ENCODE measurements at places on chromosomes 2 and 18.

DNA sequence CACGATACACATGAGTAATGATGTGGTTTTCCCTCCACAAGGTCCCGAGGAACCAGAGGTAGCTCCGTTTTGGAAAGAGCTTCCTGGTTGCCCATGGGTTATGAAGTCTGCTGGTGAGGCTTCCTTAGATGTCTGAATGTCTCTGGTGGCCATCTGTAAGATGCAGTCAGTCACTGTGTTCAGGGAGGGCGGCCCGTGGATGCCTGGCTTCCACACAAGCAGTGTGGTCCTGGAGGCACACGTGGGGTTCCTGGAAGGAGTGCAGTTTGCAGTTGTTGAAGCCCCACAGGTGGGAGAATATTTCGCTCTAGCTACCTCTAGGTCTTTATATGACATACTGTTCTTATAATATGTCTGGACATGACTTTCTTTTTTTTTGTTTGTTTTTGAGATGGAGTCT is 209.0 kb downstream of the FAM210A start:
- no peak for DNase-seq

- DNase-seq: no peak
Measured at GRCh38 chr2:9297156-9297555, 90.5 kb downstream of the ASAP2 start.

DNA sequence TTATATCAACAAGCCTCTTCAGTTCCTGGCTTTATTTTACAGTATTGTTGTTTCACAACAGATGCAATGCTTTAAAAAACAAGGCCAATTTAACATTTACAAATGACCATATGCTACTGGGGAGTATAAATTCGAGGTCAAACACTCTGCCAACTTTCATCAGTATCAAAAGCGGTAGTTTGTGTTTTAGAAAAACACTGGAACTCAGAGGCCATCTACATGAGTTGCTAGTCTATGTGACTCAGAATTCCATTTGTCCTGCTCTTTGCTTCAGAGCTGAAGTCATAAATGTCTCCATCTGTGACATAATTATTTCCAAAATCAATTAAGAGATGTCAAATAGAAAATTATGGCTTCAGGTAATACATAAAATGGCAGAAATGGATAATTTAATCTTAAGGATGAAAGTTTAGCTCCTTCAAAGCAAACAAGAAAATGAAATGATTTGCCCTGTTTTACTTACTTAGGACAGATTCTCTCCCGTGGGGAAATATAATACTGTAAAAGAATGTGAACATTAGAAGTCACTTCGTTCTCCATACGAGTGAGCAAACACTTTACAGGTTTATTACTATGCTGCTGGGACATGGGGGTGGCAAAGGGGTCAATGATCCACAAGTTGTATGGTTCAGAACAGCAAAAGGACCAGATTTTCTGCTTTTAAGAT is 3.7 kb downstream of the MEX3C start:
- DNase-seq: no peak

GRCh38 chr2:101119431-101119830 is 31.8 kb downstream of the TBC1D8 start:
- no peak for DNase-seq

DNA sequence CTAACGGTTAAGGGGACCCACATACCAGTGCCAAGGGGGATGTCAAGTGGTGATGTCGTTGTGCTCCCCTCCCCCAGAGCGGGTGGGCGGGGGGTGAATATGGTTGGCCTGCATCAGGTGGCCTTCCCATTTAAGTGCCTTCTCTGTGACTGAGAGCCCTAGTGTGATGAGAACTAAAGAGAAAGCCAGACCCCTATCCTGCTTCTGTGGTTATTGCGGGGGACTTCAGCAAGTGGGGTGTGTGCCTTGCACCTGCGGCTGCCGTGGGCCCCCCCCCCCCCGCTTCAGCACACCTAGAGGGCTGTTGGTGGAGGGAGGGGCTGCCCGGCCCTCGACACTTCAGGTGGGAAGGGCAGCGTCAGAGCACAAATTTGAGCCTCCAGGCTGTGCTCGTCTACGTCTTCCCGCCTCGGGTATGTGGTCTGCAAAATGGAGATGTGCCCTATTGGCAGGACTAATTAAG is 6.1 kb downstream of the CTDSP1 start:
- no peak for DNase-seq

DNA sequence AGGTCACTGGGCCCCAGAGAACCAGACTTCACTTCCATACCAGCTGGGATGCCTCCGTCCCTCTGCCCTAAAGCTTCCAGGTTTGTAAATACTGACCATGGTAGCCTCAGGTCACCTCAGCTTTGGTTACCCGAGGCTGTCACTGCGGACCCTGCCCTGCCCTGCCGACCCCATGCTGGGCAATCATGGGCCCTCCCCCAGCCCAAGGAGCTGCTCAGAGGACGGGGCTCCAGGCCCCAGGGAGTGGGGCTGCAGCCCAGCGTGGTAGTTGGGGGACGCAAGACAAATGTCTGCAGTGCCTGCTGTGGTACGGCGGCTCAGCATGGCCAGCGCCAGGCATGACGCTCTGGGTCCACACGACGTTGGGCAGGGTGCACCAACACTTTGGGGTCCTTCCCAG is 25.3 kb downstream of the RAMP1 start:
- no peak for DNase-seq

DNA sequence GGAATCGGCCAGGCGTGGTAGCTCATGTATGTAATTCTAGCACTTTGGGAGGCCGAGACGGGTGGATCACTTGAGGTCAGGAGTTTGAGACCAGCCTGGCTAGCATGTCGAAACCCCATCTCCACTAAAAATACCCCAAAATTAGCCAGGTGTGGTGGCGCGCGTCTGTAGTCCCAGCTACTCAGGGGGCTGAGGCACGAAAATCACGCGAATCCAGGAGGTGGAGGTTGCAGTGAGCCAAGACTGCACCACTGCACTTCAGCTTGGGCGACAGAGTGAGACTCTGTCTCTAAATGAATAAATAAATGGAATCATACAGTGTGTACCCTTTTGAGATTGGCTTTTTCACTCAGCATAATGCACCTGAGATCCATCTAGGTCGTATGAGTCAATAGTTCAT is 19.4 kb upstream of the TTC39C start:
- no peak for DNase-seq

DNA sequence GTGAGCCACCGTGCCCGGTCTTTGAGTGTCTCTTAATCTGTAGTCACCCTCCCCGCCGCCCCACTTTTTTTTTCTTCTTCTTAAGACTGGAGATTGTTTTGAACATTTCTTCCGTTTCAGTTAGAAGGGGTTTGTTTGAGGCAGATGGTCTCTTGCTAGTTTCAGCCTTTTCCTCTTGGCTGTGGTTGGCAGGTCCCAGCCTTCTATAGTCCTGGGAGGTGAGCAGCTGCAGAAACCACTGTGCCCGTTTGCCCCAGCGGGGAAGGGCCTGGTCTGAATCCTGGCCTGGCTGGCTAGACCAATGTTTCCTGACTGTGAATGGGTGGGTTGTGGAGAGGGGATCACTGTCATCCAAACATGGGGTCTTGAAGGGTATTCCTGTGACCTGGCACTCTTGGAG is 30.1 kb upstream of the MCFD2 start:
- no peak for DNase-seq

DNA sequence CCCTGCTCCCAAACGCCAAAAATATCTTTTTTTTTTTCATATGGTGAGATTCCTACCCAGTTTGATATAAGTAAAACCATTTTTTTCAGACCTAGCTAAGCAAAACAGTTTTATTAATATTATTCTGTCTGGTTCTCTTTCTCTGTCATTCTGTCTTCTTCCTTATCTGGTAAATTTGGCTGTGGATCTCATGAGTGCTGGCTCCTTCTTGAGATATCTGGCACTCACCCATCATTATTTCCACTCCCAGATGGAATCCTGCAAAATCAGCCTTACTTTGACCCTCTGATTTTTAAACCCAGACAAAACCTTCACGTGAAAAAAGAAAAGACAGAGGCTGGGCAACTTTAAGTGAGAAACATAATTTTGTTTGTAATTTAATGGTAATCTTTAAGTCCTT is 373.6 kb downstream of the NYAP2 start:
- no peak for DNase-seq

GRCh38 chr2:179965291-179966258 is 41.5 kb downstream of the CWC22 start:
- no peak for DNase-seq

DNA sequence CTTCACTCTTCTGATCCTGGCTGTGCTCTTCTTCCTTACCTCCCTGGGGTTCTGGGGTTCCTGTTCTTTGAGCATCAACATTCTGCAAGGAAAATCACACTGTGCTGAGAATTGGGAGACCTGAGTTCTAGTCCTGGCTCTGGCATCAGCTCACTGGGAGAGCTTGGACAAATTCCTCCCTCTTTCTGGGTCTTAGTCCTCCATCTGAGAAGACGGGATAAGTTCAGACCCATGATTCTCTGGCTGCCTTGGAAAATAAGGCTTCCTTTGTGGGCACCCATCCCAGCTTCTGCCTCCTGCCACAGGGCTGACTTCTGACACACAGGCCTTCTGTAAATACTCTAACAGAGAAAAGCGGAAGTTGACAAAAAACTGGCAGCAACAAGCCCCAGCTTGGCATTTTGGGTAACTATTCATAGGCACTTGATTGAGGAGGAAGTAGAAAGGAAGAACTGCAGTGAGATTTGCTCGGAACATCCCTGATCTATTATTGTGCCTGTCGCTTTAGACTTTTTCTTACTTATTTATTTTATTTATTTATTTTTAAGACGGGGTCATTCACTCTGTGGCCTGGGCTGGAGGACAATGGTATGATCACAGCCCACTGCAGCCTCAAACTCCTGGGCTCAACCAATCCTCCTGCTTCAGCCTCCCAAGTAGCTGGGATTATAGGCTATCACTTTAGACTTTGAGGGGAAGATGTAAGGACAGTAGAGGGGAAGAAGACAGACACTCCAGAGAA is 7.9 kb downstream of the PCBP1 start:
- peak; percentile 67 for DNase-seq

DNA sequence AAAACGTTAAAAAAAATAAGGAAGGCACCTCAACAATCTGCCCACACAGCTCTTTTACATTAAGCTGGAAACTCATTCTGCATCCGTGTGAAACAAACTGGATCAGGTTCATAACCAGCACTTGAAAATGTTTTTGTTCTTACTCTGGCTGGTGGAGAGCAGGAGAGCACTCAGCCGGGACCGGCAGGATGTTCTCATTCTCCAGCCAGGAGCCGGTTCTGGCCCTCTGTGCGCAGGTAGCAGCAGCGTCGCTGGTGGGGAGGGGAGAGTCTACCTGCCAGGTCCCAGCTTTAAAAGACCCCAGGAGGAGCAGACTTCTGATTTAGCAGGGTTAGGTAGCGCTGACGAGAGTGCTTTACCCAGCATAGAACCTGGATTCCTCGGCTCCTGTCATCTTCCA is 834.9 kb upstream of the SALL3 start:
- no peak for DNase-seq

DNA sequence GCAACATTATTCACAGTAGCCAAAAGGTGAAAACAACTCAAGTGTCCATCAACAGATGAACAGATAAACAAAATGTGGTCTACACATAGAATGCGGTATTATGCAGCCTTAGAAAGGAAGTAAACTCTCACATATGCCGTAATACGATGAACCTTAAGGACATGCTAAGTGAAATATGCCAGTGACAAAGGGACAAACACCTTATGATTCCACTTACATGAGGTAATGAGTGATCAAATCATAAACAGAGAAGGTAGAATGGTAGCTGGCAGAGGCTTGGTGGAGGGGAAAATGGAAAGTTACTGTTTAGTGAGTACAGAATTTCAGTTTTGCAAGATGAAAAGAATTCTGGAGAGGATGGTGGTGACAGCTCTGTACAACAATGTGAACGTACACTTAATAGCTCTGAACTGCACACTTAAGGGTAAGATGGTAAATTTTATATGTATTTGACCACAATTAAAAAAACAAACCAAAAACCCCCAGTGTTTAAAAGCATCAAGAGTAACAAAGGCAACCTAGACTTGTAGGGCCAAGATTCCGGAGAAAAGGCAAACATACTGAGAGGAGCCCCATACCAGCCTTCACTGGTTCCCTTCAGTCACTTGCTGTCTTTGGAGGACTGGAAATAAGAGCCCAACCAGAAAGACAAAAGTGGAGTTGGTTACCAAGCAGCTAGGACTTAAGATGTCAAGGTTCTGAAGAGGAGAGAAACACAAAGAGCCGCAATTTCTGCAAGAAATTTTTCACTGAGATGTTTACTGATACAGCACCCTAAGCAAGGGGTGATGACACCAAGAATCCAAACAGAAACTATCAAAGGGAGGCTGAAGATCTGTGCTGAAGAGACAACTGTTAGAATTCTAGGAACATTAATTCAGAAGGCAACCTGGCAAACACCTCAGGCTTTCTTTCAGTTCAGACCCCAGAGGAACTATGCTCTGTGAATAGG is 61.3 kb downstream of the CUL3 start:
- peak; percentile 46 for DNase-seq

DNA sequence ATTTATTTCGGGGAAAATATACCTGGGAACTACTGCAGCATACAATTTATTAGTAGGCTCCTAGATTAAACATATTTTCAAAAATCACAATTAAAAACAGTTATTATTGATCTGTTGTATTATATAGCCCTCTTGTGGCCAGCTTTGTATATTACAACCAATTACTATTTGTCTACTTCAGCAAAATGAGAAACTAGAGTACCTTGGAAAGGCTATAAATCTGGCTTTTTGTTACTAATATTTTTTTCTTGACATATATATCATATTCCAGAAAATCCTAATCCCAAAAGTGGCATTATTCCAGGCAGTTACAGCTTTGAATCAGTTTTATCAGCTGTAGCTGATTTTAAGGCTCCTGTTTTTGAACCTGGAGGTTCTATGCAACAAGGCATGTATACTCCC is 101.2 kb downstream of the UBR3 start:
- peak; percentile 35 for DNase-seq

DNA sequence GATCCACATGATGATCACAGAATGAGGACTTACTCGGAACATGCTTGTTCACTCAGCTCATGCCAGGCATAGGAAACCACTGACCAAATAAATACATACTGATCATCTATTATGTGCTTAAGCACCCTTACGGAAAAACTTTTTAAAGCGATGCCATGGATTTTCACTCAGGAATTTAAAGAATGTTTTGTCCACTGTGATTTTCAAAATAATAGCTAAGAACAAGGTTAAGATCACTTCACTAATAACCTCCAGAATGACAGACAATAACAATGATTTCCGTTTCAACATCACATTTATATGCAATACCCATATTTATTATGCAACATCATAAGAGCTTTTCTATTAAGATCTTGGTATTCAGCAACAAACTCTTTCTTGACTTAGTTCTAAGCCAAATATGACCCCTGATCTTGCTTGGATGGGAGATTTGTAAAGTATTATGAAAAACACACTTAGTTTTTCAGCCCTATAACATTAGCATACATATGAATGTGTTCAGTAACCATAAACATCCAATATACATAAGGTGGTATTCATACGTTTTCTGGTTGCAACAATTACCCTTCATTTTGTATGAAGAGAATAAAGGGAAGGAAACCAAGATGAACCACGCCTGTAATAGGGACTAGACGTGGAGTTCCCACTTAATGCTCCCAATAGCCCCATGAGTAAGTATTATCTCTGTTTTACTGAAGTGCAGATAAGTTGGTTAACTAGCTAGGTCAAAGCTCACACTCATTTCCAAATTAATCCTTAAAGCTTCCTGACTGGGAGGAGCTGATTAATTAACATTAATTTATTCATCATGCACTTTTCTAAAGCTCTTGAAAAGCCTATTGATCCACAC is 1.9 kb downstream of the CD302 start:
- DNase-seq: no peak

All from immature natural killer cell (primary cell).